ENCODE measurements at places on chromosomes 1 and 21.

DNA sequence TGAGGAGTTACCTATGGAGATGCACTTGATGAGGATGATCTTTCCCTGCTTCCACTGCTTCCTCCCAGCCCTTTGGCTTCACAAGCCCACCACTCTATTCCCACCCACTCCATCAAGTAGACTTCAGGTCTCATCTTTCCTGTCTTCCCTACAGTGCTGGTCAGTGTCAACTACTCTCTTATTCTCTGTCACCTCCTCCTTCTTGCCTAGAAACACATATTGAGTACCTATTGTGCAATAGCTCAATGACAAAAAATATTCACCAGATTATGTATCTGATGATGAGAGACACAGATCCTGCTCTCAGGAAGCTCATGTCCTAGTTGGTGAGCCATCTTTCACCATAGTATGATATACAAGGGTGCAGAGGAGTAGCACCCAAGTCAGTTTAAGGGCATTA is 82.2 kb upstream of the NFASC start:
- DNase-seq = no peak

GRCh38 chr1:176051902-176052518 is 155.1 kb downstream of the COP1 start:
- no peak for DNase-seq

DNA sequence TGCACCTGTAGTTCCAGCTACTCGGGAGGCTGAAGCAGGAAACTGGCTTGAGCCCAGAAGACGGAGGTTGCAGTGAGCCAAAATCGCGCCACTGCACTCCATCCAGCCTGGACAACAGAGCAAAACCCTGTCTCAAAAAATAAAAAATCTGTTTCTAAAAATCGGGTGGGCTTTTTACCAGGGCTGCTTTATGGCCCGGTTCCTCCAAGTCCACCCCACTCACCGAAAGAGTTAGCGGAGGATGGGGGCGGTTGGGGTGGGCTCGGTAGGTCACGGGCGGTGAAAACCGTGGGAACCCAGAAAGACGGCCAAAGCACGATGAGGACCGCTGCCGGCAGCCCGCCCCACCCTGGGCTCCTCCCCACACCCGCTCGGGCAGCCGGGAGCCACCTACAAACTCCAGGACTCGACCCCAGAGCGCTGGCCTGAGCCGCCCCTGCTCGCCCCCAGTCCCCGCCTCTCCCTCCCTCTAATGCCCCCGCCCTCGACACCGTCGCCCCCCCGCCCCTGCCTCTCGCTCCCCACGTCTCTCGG is 846 bp upstream of the PER3 start:
- no peak for DNase-seq

- DNase-seq = no peak
These were observed 2.4 kb upstream of the CGN start for GRCh38 chr1:151508833-151509232.

DNA sequence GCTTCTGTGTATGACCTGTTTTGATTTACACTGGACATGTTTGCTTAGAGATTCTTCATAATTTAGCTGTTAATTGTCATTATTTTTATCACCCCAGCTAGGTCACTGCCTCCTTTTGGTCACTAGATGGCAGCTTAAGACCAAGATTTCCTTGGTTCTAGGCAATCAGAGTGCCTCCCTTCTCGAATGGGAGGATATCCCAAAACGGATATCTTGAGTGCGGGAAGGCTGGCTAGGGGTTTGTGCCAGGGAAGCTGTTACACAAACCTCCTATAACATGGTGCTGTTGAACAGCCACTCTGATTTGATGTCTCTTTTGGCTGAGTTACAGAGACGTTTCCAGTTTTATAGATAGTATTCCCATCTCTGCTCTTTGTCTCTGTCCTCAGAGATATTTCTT is 283.5 kb downstream of the S1PR1 start:
- DNase-seq = no peak

GRCh38 chr1:110639724-110640386 is 33.7 kb upstream of the KCNA2 start:
- no peak for DNase-seq

GRCh38 chr1:96416701-96417444 is 304.7 kb upstream of the PTBP2 start:
- no peak for DNase-seq

GRCh38 chr1:2786329-2787162 is 14.9 kb downstream of the TTC34 start:
- DNase-seq = peak; percentile 50

- DNase-seq = no peak
These were observed 96.7 kb upstream of the GNG4 start for GRCh38 chr1:235746245-235746644.

DNA sequence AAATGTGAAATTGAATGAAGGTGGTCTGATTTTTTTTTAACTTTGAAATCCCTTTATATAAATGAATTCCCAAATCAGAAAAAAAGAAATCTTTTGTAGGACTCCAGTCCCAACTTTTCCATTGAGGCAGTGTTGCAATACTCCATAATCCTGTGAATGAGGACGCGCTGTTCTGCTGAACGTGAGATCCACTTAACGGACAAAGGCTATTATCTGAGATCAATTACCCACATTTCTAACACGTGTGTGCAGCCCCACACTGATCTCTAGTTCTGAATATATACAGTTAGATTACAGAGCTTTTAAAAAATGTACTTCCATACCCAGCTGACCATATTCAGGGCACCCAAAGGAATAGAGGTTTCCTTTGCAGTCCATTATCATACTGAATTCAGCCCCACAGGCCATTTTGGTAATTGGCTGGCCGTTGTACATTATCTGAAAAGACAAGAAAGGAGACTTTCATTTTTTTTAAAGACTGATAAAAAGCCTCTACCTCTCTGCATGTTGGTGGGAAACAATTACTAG is 19.0 kb downstream of the RCC2 start:
- no peak for DNase-seq

GRCh38 chr1:39450956-39451606 is 40.4 kb upstream of the BMP8A start:
- no peak for DNase-seq

DNA sequence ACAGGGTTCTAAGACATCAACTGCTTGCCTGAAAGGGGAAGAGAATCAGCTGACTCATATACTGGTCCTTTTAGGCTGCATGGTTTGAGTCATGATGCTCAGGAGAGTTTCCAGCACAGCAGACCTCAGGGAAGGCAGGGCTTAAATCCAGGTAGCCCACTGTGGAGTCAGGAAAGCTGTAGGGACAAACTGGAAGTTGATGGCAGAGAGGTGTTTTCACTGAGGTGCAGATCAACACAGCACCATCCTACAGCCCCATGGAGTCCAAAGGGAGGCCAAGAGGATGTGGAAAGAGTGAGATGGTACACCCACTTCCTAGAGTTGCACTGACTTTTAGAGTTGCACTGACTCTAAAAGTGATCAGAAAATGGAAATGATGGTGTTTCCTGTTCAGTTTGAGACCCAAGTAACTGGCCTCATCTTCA is 252.4 kb upstream of the DUSP10 start:
- DNase-seq = no peak

DNA sequence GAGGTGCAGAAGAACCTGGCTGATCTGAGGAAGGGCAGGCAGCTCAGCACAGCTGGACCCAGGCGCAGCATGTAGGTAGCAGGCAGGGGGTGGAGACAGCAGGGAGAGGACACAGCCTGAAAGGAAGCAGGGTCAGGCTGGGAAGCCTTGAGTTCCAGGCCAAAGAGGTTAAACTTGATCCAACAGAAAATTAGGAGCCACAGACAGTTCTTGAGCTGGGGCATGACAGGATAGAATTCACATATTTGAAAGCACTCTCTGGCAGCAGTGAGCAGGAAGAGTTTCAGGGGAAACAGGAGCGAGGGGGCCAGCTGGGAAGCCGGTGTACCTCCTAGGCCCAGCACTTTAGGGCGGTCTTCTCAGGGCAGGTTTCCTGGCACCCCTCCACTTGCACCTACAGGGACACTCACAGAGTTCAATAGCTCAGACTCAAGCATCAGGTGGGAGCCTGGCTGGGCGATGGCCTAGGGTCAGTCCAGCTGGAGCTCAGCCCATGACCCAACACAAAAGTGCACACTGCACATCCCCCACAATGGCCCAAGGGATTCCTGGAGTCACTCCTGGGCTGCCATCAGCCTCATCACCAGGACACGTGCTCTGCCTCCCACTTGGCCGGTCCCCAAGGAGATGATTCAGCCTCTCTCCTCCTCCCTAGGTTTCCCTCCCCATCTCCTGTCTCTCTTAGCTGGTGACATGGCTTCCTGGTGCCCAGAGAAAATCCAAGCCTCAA is 22.7 kb downstream of the MATN1 start:
- no peak for DNase-seq

GRCh38 chr1:183193963-183194525 is 8.0 kb downstream of the LAMC2 start:
- DNase-seq = no peak

GRCh38 chr1:200252531-200252930 is 157.3 kb downstream of the ZNF281 start:
- no peak for DNase-seq

DNA sequence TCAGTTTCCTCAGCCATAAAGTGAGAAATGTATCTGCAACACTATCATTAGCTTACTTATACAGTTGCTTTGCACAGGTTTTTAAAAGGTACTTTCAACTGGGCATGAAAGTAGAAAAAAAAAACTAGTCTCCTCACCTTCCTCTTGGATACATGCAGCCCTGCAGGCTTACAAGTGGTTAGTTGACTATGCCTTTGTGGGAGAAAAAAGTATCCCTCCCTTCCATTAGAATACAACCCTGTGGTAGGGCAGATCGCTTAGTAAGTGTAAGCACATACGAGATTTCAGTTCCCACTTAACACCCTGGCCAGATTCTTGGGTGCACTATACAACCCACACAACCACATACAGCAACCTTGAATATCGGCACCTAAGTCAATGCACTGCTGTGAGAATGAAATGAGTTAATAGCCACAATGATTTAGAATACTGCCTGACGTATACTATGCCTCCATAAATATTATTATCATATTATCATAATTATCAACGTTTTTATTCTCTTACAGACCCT is 54.7 kb downstream of the PIGK start:
- DNase-seq = no peak

GRCh38 chr21:45104560-45104959 is 30.2 kb downstream of the ADARB1 start:
- DNase-seq = no peak

- no peak for DNase-seq
These were observed 2.1 kb downstream of the HEYL start for GRCh38 chr1:39637361-39637760.

DNA sequence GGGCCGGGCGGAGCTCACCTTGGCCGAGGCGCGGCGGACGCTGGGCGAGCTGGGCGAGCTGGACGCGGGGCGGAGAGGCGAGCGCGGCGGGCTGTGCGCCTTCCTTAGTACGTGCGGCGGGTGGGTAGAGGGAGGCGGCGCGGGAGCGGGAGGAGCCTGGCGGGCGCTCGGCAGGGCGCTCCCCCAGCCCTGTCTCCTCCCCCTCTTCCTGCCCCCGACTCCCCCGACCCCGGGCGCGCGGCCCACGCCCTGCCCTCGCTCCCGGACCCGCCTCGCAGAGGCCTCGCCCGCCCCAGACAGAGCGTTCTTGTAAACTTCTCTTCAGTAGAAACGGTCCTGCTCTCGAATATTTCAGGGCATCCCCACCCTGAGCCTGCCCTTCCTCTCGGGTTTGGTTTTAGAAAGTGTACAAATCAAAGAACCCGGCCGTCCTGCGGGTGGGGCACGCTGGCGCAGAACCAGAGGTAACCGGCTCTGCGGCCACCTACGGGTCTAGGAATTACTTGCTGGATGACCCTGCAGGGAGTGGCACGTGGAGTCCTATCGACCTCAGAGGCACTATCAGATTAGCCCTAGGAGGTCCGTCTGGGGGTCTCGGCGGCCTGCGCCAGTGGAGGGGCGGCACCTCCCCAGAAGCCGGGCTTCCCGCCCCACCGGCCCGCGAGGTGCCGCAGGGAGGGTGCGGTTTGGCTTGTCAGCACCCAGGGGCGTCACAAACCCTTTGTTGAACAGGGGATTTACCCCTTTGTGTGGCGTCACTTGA is at the start of gene S100A10:
Gene S100A10 (minus strand): TSS at position 126 of the 763 bp plus-strand sequence. CDS start 7,629 bp downstream, outside the sequence.
- DNase-seq = peak; percentile 76

- no peak for DNase-seq
These were observed 57.8 kb downstream of the PGBD5 start for GRCh38 chr1:230368363-230368762.

All from activated T-helper 1 cell treated with Interleukin-2 at 50 U/mL for 16 hours (primary cell).